HFFc6 (cell line): ENCODE measurements at places on chromosomes 5 and 9. TPM values are rescaled to one million over a fixed set of nuclear protein-coding genes. Genes with fewer than 3 reads are reported as not detected.

- DNase-seq = peak; percentile 36
These were observed at the start of gene INPP5E for GRCh38 chr9:136439481-136440408. Gene INPP5E (minus strand): TSS chr9:136439845. CDS start chr9:136439419, 426 bp downstream.

- no peak for DNase-seq
These were observed 128.1 kb upstream of the OTULINL start for GRCh38 chr5:14453481-14453880.

DNA sequence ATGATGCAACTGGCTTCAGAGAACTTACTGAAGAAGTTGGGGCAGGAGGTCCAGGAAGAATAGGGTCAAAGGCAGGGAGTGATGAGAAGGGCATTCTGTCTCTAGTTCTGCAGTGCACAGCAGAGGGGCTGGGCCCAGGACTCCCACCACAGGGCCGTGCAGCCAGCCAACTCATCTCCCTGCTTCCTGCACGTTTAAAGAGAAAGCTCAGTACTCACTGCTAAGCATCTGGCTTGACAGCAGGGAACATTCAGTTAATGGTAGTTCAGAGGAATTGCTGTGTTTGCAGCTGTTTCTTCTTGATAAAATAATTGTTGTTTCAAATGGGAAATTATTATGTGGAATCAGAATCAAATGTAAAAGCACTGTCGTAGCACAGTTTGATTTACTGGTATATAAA, 25.6 kb upstream of the SCAMP1 start:
- DNase-seq = no peak

DNA sequence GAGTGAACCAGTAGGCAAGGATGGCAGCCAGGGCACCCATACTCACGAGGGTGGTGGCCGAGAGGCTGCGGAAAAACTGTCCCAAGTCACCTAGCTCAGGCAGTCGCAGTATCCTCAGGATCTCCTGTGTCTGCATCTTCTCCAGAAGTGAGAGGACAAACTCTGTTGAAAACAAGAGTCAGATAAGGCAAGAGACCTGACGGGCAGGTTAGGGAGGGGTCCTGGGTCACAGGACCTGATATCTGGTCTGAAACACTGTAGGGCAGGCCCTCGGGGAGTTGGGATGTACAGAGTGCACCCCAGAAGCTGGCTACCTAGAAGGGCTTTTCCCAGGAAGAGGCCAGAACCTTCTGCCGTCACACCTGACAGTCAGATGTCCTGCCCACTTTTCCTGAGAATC, 17.4 kb downstream of the ACSL6 start:
- DNase-seq = no peak

DNA sequence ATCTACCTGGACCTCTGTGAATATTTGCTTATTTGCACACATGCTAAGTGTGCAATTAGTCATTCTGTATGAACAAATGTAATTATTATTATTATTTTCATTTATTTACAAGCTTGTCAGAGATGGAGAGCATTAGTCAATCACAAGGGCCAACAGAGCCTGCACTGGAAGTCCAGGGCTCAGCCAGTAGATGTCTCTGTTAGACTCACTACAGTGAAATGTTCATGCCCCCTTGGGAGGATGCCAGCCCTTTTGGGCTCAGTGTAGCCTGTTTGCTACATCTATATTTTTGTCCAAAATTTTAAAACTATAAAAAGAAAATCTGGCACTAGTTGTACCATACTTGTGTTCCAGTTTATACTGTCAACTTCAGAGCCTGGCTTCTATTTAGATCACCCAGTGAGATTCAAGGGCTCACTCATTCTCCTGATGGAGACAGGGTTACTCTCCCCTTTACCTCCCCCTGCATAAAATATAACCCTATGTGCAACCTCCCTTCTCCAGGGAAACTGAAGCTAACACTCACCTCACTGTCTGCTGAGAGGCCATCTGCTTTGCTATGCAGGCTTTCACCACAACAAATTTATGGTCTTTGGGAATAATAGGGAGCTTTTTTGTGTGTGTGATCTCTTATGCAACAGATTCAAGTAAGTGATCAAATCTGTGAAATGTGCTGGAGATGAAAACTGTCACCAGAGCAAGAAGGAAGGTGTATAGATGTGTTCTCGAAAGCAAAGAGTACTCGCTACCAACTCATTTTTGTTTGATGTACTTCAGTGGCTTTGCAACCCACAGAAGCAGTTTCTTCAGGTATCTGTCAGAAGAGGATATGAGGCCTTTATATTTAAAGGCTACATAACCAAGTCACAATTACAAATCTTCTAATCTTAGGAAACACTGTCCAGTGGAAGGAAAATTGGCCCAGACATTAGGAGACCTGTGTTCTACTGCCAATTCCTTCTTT, 99.9 kb upstream of the TLE4 start:
- DNase-seq = peak; percentile 63

- no peak for DNase-seq
These were observed 368.8 kb upstream of the SPATA31A5 start for GRCh38 chr9:60545346-60545877.

- DNase-seq = no peak
These were observed 51.3 kb downstream of the CRB2 start for GRCh38 chr9:123407217-123407851.

DNA sequence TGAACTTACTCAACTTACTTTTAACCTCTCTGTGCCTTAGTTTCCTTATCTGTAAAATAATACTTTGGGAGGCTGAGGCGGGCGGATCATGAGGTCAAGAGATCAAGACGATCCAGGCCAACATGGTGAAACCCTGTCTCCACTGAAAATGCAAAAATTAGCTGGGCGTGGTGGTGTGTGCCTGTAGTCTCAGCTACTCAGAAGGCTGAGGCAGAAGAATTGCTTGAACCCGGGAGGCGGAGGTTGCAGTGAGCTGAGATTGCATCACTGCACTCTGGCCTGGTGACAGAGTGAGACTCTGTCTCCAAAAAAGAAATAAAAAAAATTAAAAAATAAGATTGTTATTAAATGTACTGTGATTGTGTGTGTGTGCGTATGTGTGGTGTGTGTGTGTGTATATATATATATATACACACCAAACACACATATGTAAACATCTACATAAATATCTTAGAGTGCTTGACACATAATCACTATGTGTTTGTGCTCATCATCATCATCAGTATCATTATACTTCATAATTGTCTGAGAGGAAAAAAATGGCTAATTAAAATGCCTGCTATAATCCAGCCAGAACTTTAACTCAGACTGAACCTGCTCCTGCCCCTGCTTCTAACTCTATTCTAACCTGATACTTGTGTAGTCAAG, 312.8 kb downstream of the FER start:
- DNase-seq = no peak

DNA sequence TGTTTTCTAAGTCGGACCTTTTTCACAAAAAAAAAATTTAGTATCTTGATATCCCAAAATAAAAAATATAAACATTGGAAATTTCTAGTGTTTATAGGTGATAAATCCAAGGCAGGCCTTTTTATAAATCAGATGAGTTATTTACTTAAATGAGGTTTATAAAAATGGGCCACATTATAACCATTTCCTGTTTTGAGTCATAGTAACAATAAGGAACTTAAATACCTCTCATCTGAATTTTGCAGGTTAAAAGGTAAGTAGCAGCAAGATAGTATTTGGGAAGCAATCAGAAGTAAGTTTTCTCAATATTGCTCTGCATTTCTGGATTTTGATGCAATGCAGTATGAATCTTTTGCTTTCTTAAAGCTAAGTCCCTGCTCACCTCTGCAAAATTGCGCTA, 3.9 kb downstream of the SPTAN1 start:
- no peak for DNase-seq

DNA sequence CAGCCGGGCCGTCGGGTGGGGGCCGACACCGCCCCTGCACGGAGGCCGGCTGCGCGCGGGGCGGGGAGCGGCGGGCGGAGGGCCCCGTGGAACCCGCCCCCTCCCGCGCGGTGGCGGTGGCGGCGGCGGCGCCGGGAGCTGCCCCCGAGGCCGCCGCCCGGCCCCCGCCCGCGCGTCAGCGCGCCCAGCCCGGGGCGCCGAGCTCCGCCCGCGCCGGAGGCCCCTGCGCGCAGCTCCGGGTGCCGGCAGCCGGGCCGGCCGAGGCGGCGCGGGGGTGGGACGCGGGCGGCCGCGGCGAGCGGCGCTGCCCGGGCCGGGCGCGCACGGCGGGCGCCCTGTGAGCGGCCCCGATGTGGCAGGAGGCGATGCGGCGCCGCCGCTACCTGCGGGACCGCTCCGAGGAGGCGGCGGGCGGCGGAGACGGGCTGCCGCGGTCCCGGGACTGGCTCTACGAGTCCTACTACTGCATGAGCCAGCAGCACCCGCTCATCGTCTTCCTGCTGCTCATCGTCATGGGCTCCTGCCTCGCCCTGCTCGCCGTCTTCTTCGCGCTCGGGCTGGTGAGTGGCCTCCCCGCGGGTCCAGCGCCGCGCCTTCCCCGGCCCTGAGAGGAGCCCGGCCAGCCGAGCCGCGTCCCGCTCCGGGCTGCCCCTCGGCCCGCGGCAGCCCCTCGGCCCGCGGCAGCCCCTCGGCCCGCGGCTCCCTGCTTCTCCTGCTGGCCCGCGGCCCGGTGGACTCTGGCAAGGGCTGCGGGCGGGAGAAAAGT, at the start of gene ADCY2:
ADCY2 (plus strand) TSS at position 192 of the 766 bp plus-strand sequence; CDS start at position 351, 159 bp downstream.
- no peak for DNase-seq

DNA sequence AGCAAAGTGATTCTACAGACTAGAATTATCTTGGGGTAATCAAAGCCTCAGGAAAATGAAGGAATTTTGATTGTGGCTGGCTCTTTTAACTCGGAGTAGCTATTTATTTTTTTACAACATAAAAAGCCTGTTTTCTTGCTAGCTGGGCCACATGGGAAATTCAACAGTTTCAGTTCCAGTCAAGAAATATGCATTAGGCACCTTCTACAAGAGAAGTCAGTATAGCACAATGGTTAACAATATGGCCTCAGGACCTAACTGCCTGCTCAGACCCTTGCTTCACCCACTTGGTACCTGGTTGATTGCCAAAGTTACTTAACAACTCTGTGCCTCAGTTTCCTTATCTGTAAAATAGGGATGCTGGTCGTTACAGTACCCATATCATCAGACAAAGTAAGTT, 586.2 kb downstream of the ZNF608 start:
- no peak for DNase-seq

GRCh38 chr9:37747271-37747753, 6.3 kb upstream of the TRMT10B start:
- DNase-seq = peak; percentile 72

- no peak for DNase-seq
These were observed 256.9 kb downstream of the DMAC1 start for GRCh38 chr9:7542693-7543092.

DNA sequence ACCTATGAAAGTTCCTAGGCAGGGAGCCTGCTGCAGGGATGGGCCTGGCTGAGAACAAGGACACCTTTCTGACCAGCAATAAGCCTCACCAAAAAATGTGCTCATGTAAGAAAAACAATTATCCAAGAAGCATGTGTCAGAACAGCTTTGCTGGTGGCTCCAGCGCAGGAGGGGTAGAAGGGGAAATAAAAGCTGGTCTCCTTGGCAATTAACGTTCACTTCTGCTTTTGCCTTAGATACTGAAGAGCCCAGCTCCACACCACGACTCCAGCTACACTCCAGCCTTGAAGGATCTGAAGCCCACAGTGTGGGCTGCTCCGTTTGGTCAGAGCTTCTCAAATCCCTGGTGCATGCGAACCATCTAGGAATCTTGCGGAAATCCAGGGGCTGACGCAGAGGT, 107.6 kb upstream of the PHYKPL start:
- no peak for DNase-seq

GRCh38 chr5:140351609-140352334, 5.4 kb upstream of the HBEGF start:
- peak; percentile 69 for DNase-seq

GRCh38 chr9:76882686-76883085, 23.2 kb downstream of the PRUNE2 start:
- no peak for DNase-seq

GRCh38 chr5:57718155-57718554, 235.5 kb upstream of the ACTBL2 start:
- DNase-seq = no peak

- DNase-seq = no peak
These were observed 150.0 kb downstream of the CDC42SE2 start for GRCh38 chr5:131413605-131414559.

DNA sequence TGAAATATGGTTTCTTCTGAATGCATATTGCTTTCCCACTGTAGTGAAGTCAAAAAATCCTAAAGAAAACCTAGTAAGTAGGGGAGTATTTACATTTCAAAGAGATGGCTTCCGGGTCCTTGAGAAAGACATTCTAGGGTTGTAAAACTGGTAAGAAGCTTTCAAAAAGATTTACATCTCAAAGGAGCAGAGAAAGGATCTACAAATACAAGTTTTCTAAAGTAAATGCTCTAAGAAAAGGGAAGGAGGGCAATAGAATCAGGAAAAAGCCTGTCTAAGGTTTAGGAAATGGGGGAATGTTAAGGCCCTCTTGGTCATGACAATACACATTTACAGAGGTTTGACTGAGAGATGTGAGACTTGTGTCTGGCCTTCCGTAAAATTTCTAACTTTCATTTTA, 16.7 kb upstream of the TRPC7 start:
- no peak for DNase-seq

- no peak for DNase-seq
These were observed 67.0 kb downstream of the FRMD3 start for GRCh38 chr9:83471241-83471640.

- no peak for DNase-seq
These were observed 254.8 kb upstream of the FTMT start for GRCh38 chr5:121596882-121597281.

DNA sequence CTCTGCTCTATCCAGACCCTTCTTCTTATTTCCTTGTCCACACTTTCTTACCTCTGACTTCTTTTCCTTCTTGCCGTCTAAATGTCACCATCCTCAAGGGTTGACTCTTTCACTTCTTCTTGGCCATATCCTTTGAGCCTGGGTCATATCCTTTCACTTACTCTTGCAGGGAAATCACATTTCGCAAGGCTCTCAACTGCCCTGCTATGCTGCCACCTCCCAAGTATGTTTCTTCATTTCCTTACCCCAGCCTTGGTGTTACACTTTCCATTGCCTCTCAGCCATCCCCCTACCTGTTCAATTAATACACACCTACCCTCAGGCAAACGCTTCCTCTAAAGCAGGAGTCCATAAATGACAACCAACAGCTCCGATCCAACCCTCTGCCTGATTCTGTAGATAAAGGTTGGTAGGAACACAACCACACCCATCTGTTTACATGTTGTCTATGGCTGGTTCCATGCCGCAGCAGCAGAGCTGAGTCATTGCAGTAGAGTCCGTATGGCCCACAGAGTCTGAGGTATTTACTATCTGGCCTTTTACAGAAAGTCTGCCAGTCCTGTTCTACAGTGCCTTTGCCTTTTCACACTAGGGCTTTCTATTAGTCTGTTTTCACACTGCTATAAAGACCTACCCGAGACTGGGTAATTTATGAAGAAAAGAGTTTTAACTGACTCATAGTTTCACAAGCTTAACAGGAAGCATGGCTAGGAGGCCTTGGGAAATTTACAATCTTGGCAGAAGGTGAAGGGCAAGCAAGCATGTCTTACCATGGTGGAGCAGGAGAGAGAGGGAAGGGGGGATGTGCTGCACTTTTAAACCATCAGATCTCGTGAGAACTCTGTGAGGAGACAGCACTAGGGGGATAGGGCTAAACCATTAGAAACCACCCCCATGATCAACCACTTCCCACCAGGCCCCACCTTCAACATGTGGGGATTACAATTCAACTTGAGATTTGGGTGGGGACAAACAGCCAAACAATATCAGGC, 97.9 kb downstream of the SV2C start:
- no peak for DNase-seq

ITGA1 gene
- total RNA-seq = 58.6 and 75.2 TPM in 2 replicates

IRX4 gene
- not detected in 3 replicates for total RNA-seq

KCNIP1 gene
- total RNA-seq = not detected in 3 replicates

ANAPC2 gene
- total RNA-seq = 37.3 to 43.6 TPM (median 39.6 TPM) in 3 replicates

AQP7 gene
- not detected in 3 replicates for total RNA-seq

LCN1 gene
- not detected in 3 replicates for total RNA-seq

LAMC3 gene
- not detected in 3 replicates for total RNA-seq

IL3 gene
- total RNA-seq = not detected in 3 replicates

LCN15 gene
- total RNA-seq = not detected in 3 replicates

CDKN2B gene
- total RNA-seq = 9.6 and 15.3 TPM in 2 replicates

CARTPT gene
- not detected in 2 replicates for total RNA-seq
